GM23338 (cell line): ENCODE measurements at places on chromosomes 2 and 18.

DNA sequence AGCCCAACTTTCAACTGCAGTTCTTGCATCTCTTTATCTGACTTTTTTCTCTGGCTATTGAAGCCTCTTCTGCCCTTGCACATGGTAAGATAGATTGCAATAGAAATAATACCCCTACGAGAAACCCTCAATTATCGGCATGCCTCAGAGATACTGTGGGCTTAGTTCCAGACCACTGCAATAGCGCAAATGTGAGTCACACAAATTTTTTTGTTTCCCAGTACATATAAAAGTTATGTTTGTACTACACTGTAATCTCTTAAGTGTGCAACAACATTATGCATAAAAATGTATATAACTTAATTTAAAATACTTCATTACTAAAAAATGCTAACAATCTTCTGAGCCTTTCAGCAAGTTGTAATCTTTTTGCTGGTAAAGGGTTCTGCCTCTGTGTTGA, 124.7 kb downstream of the PDE1A start:
- DNase-seq = no peak

GRCh38 chr2:145751155-145751554, 1231.2 kb upstream of the ZEB2 start:
- DNase-seq = no peak

GRCh38 chr2:65831509-65831908, 399.1 kb upstream of the SPRED2 start:
- DNase-seq = no peak

- DNase-seq = no peak
Measured at GRCh38 chr2:203579730-203580129, 44.6 kb upstream of the RAPH1 start.

DNA sequence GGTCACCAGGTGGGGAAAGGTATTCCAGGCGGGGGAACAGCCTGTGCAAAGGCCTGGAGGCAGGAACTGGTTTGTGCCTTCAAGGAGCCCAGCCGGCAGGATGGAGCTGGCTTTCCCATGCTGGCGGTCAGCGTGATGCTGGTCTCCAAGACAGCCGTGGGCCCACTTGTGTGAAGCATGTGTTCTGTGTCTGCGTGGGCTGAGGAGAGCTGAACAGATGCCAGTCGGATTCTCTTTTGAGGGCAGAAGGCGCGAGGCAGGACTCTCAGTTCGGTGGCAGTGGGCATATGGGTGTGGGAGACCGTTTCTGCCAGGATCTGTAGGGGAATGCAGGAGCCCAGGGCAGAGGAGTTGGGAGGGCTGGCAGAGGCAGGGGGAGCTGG, 191.6 kb downstream of the TWIST2 start:
- no peak for DNase-seq
